ENCODE measurements at places on chromosomes 11 and 22.
A peak's percentile ranks its signal among the peaks of the same experiment; 100 is the strongest.

DNA sequence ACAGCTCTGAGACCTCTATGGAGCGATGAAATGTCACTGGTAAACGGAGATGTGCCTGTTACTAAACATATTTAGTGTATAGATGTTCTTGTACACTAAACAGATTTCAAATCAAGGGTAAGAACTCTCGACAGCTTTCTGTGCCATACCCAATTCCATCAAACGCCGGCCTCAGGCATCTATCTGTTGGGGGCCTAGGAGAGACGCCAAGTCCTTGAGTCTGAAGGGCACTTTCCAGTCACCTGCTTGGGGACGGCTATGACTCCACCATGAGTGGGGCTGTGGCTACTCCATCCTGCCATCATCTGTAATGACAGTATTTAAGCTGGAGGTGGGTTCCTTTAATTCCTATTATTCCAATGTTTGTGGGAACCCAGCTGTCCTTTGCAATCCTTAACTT, 87.8 kb downstream of the SHANK2 start:
- DNase-seq = no peak

DNA sequence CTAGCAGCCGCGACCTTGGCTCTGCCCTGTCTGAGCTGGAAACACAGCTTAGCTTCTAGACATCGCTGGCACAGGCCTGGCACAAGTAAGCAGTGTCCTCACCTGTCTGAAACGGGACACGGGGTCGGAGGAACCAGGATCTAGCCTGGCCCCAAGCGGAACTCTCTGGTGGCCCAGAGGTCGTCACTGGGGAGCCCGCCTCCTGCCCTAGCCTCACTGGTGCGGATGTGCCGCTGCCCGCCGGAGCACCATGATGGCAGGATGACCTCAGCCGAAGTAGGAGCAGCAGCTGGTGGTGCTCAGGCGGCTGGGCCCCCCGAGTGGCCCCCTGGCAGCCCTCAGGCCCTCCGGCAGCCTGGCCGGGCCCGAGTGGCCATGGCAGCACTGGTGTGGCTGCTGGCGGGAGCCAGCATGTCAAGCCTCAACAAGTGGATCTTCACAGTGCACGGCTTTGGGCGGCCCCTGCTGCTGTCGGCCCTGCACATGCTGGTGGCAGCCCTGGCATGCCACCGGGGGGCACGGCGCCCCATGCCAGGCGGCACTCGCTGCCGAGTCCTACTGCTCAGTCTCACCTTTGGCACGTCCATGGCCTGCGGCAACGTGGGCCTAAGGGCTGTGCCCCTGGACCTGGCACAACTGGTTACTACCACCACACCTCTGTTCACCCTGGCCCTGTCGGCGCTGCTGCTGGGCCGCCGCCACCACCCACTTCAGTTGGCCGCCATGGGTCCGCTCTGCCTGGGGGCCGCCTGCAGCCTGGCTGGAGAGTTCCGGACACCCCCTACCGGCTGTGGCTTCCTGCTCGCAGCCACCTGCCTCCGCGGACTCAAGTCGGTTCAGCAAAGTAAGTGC, 871 bp downstream of the SLC35E4 start:
- DNase-seq = no peak

DNA sequence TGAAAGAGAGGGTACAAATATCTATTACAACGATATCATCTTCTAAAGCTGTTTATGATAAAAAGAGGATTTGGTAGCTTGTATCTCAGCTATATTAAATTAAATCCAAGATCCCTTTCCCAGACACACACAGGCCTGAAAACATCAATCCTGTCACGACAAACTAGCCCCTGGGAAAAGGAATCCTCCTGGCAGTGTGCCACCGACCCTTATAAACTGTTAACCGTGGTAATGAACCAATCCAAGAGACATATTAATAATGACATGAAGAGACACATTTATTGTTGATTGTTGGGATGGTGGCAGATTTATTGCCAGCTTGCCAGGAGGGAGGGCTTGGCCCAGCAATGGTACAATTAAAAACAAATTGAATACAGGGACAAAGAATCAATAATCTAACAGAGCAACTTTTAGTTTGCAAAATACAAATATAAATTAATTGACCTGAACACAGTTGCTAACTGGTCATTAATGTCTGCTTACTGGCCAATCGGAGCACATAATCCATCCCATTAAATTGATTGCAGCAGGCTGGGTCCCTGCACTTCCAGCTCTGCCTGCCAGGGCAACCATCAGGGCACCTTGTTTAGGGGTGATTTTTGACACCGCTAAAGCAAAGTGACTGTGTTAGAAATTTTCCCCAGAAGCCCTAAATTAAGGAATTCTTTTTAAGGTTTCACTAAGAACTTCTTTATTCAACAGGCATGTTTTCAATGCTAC, 887.6 kb downstream of the OPCML start:
- no peak for DNase-seq

DNA sequence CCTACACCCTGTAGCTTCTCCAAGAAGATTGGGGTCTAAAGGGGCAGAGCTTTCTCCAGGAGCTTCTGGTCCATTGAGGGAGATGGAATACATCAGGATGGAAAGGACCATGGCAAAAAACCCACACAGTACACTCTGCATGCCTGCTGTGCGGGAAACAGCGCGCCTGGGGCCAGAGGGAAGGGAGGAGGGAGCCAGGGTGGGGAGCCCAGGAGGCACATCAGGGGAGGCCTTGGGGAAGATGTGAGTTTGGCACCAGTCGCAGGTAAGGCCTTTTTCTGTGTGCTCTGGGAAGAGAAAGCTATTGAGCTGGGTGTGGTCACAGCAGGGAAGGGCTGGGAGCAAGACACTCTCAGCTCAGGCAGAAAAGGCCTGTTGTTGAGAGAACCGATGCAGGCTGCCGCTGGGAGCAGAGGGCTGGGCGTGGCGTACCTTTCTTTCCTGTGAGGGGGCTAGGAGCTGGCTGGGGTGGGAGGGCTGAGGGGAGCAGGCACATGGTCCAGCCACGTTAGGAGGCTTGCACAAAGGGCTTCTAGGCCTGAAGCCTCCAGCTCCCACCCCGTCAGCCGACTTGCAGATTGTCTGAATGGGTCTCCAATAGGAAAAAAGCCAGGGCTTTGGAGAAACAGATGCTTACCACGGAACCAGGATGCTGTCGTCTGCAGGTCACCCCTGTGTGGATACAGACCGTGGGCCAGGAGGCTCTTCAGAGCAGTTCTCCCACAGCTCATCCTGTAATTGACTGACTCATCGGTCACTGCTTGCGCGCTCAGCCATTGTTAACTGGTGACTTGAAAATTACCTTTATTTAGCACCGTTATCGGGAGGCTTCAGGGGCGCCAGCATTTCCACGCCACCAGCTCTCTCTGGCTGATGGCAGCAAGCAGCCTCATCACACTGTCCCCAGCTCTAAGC, 237.3 kb downstream of the ST3GAL4 start:
- no peak for DNase-seq

DNA sequence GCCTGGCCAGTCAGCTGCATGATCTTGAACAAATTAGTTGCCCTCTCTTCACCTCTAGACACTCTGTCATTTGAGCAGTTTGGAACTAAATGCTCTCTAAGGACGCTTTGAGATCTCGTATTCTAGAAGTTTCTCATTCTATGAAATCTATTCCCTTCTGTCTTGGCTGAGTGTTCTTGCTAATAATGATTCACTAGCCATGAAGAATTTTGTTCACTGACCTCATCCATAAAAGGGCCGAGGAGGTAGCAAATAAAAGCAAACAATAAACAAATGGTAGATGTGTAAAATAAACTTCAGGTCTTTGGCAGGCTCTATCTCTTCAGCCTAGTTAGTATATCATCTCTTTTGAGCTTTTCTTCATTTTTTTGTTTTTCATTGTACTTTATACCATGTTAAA, 76.6 kb downstream of the USP35 start:
- DNase-seq = no peak

DNA sequence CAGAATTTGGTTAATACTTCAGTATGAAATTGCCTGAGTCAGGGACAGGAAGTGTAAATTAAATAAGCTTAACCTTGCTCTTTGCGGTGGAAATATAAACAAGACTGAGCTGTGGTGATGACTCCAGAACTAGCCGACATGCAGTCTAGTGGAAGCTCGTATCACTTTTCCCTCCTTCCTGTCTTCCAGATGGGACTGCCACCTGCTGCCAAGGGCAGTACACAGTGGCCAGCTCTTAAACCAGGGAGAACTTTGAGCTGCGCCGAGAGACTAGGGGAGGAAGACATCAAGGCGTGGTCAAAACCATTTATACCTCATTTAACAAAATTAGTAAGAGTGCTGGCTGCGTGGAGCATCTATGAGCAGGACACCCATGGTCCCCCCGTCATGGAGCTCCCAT, 31.3 kb upstream of the CTTN start:
- no peak for DNase-seq

GRCh38 chr11:113420808-113421207, 33.2 kb downstream of the ANKK1 start:
- no peak for DNase-seq

DNA sequence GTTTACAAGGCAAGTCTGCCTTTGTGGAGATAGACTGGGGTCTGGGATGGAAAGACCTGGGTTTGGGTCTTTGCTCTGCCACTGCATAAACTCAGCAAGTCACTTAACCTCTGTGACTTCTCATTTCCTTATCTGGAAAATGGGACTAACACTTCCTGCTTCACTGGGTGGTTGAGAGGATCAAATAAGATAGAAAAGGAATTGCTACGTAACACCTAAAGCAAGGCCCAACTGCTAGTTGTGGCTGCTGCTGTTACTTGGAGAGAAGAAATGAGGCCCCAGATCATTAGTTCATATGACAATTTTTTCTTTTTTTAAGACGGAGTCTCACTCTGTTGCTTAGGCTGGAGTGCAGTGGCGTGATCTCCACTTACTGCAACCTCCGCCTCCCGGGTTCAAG, 5.9 kb downstream of the PTPRJ start:
- no peak for DNase-seq

DNA sequence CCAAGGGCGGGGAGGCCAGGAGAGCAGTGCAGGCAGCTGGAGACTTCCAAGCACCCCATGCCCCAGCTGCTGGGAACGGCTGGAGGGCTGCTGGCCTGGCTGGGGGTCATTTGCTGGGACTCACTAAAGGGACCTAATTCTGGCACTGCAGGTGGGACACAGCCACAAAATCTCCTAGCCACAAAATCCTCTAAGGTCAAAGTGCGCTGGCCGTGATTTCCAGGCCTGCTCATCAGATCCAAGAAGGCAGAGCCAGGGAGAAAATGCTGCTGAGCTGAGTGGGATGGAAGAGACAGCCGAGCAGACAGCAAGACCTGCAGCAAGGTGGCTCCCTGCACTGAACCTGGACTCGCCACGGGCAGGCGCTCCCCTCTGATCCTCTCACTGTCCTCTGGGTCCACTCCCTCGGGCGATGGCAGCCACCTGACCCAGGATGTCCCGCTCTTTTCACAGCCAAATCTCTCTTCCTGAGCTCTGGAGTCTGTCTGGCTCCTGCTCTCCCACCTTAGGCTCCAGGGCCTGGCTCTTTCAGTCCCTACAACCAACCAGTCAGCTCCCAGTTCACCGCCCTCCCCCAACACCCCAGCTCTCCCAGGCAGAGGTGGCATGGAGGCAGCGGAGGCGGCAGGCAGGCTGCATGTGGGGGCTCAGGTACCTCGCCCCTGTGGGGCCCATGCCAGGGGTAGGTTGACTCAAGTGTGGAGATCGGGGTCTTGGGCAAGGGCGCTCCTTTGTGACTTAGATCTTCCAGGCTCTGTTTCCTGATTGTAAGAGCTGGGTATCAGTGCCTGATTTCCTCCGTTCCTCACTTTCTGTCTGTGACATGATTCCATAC, 14.5 kb downstream of the OVOL1 start:
- DNase-seq = no peak

- no peak for DNase-seq
Observed at GRCh38 chr11:66617155-66617834, 865 bp downstream of the RBM14 start.

DNA sequence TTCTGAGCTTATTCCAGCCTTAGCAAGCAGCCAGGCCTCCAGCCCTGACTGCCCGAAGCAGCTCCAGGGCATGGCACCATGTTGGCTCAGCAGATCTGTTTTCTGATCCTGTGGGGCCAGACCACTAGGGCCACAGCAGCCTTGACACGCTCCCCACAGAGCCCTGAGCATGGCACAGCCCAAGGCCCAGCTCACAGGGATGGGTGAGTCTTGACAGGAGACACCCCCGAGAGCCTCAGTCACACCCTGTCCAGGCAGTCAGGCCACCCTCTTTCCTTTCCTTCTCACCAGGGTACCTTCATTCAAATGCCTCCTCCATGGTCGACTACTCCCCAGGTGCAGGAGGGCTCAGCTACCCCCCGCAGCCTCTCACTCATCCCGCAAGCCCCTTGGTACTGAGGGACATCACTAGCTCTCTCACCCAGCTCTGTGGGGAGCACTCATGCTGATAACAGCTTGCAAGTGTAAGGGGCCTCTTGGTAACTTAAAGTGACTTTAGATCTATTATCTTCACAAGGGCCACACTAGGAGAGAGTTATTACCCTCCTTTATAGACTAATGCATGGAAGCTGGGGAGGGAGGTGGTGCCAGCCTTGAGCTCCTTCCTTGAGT, 3.9 kb upstream of the CDC42BPG start:
- no peak for DNase-seq

DNA sequence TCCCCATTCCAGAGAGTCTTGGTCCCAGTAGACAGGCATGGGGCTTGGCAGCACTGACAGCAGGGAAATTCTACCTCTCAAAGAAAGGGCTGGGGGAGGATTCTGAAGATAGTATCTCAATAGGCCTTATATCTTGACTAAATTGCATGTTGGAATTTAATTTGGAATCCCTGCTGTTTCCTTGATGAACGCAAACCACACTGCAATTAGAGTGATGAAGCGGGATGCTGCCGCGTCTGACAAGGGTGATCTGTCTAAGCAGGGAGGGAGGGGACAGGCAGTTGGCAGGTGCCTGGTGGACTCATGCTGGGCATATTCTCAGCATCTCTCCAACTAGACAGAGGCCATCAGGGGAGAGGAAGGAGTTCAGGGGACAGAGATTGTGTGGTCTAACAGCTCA, 48.4 kb downstream of the COMMD9 start:
- no peak for DNase-seq

- peak; percentile 79 for DNase-seq
Observed at GRCh38 chr22:44351685-44352377, 39.1 kb upstream of the SHISAL1 start.

GRCh38 chr11:77038825-77039326, 4.7 kb downstream of the B3GNT6 start:
- DNase-seq = no peak

- no peak for DNase-seq
Observed at GRCh38 chr22:46433318-46433717, 97.8 kb downstream of the TRMU start.

DNA sequence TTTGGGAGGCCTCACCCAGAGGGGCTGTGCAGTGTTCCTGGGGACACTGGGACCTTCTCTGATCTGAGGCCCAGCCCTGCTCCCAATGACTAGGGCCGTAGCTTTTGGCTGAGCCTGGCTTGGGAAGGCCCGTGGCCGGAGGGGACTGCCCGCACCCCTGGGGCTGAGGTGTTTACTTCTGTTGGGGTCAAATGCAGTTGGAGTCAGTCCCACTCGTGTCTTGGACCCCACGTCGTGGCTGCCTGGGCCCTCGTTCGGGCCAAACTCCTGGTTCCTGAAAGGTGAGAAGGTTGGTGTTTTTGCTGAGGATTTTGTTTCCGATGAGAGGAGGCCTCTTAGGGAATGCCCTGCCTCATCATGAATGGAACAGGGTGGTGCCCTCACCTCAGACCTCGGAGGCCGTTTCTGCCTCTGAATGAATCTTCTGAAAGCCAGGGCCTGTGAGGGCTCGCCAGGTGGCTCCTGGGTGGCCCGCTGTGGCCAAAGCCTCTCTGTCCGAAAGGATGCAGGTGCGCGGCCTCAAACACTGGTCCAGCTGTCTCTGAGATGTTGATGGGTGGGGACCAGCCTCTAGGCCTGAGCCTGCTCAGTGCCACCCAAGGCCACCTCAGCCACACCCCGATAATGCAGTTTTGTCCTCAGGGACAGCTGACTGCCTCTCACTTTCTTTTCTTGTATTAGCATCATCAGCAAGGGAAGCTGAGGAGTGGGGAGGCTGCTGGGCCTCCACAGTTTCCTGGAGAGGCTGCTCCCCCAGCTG, 40.3 kb upstream of the A4GALT start:
- DNase-seq = no peak
